HCT116 (cell line): ENCODE measurements at places on chromosomes 11 and 22. TPM values are rescaled to one million over a fixed set of nuclear protein-coding genes. Genes with fewer than 3 reads are reported as not detected.

PVALB gene
- total RNA-seq: not detected

ALDH3B1 gene
- total RNA-seq: 25.5 TPM

DNA sequence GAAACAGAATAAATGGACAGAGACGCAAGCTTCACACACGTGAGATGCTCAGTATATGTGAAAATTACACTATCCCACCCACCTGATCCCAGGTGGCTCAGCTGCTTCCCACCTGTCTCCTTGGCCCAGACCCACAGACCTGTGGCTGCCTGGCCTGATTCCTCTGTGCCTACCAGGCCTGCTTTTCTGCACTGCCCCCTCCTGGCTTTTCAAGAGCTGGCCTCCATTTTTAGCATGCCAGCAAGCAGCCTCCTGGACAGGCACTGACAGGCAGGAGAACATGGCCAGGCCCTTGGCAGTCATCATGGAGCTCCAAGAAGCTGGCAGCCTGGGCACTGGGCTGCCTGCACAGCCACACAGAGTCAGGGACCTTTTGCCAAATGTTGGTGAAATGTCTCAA, 79.5 kb upstream of the HMGXB4 start:
- H3K4me1 ChIP-seq: no peaks in the 10 kb centered on the region
- H3K27me3 ChIP-seq: no peaks in the 10 kb centered on the region
- DNase-seq: no peak
- no peak overlapping the region for H3K27ac ChIP-seq
- no peaks in the 10 kb centered on the region for H3K36me3 ChIP-seq

CADM1 gene
- total RNA-seq: 0.79 TPM

MYRF gene
- 52.3 TPM for total RNA-seq

DNA sequence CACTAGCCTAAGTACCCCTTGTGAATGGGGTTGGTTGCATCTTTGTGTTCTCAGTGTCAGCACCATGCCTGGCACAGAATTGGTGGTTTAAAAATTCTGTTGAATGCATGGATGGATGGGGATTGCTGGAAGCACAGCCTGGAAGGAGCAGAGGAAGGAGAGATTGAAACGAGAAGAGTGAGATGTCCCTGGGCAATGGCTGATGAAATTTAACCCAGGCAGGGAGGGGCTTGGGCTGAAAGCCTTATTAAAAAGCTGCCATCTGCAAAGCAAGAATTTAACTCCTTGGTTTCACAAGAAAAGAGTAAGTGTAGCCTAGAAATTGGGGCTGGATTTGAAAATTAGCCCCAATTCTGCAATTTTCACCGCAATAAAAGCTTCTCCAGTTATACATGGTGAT, 126.7 kb downstream of the TEAD1 start:
- peak overlapping the region; percentile 88 for H3K27ac ChIP-seq
- peaks cover 86% of the 10 kb centered on the region for H3K4me1 ChIP-seq
- H3K36me3 ChIP-seq: no peaks in the 10 kb centered on the region
- H3K4me3 ChIP-seq: peak overlapping the region; percentile 52

TREH gene
- total RNA-seq: 0.15 TPM

GRCh38 chr22:41819257-41819656, 13.6 kb upstream of the SREBF2 start:
- no peak overlapping the region for H3K4me3 ChIP-seq
- H3K27ac ChIP-seq: no peak overlapping the region
- DNase-seq: no peak
- no peaks in the 10 kb centered on the region for H3K27me3 ChIP-seq

DCHS1 gene
- 0.30 TPM for total RNA-seq

DDTL gene
- total RNA-seq: 3.4 TPM
